ENCODE measurements at places on chromosomes 4 and X.

DNA sequence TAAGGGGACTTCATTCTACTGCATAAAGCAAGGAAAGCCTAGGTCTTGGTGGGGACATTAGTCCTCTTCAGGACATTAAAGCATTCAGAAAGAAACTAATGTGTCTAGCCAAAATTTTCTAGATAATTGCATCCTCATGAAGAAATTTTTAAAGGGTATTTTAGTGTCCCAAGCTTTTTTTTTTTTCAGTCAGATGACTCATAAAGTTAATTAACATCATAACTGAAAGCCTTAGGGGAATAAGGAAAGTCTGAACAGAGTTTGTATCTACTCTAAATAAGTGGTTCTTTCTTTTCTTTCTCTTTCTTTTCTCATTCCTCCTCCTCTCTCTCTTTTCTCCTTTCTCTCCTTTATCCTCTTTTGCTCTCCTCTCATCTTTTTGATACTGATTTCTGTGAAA, 202.4 kb downstream of the ADAMTS3 start:
- no peak for DNase-seq

- no peak for DNase-seq
Observed at GRCh38 chr4:73883306-73883705, 14.1 kb downstream of the CXCL1 start.

- no peak for DNase-seq
Observed at GRCh38 chr4:7739077-7739917, 200.4 kb downstream of the AFAP1 start.

GRCh38 chrX:90883479-90883878, 551.2 kb upstream of the PABPC5 start:
- no peak for DNase-seq

DNA sequence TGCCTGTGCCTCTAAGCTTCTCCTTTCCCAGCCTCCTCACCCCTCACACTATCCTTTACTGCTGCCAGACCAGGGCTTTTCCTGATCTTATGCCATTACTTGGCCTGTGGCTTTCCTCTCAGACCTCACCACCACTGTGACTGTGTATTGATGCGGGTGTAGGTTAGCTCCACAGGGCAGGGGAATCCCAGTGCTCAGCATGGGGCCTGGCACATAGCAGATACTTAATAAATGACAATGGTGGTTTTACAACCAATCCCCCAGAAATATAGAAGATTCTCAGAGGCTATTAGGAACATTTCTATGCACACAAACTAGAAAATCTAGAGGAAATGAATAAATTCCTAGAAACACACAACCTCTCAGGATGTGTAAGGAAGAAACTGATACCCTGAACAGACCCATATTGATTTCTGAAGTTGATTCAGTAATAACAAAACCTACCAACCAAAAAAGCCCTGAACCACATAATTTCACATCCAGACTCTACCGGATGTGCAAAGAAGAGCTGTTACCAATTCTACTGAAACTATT, 129.6 kb upstream of the QRFPR start:
- no peak for DNase-seq

DNA sequence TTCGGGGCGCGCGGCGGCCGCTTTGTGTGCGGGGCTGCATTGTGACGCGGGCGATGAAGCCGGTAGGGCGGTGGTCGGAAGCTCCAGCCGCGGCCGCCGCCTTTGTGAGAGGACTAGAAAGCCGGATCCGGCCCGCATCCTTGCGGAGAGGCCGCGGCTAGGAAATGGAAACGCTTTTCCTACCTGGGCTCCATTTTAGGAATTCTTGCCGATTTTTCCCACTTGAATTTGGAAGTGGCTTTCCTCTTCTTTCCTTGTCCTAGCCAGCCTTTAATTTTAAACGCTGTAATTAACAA, 708 bp downstream of the TMSB4X start:
- no peak for DNase-seq

GRCh38 chr4:1363513-1363912, 16.5 kb downstream of the UVSSA start:
- no peak for DNase-seq

DNA sequence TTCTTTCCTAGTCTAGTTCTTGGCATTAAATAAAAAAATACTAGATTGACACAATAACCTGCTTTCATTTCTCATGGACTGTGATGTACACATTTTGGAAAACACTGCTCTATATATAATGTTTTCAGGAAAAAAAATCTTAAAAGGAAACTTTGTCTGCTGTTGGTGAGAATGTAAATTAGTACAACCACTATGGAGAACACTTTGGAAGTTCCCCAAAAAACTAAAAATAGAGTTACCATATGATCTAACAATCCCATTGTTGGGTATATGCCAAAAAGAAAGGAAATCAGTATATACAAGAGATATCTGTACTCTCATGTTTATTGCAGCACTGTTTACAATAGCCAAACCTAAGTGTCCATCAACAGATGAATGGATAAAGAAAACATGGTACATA, 202.3 kb downstream of the PPP3CA start:
- DNase-seq, result no peak

DNA sequence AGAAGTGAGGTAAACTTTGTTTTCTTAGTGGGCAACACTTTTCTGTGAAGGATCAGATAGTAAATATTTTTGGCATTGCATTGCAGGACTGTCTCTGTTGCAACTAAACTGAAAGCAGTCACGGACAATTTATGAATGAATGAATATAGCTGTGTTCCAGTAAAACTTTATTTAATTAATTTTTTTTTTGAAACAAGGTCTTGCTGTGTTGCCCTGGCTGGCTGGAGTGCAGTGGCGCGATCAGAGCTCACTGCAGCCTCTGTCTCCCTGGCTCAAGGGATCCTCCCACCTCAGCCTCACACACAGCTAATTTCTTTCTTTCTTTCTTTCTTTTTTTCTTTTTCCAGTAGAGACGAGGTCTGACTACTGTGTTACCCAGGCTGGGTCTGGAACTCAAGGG, 15.8 kb downstream of the RBM10 start:
- DNase-seq, result no peak

- DNase-seq, result no peak
Observed at GRCh38 chr4:1321946-1322650, 24.9 kb upstream of the UVSSA start.

DNA sequence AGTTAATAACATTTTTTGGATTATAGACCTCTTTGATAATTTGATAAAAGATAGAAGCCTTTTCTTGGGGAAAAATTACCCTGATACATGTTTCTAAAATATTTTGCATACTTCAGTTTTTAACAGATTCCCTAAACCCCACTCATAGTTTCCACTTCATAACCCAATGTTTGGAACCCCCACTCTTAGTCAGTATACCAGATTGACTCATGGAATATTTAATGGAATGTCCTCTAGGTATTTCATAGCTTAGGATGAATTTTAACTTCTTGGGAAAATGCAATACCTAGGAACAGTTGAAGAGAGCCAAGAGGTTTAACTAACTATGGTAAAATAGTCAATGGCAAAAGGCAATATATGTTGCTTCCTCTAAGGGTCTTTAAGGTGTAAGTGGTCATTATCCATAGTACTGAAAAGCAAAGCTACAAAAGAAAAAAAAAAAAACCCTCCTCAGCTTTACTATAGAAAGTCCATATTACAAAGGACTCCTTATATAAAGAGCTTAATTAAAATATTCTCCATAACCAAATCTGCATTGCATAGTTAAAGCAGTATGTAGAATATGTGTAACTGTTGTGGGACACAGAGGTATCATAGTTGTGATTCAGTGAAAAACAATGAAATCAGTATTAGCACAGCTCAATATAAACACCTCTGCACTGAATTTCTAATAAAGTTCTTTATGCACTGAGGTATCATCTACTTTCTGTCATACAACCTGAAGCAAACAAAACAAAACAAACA, 159.9 kb downstream of the PCDH7 start:
- no peak for DNase-seq

DNA sequence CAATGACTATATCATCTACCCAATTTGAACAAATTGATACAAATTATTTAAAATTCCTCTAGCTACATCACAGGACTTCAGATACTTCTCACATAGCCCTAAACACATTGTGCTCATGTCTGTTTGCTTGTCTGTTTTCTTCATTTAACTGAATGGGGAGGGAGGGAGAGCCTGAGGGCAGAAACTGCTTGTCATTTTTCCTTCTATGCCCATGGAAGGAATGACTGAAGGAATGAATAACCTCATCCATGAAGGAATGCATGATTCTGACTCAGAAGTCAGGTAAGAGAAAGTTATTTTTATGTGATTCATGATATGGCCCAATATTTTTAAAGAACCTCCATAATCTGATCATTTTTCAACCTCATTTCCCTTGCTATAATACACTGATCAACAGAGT, 418.0 kb upstream of the PITX2 start:
- DNase-seq, result no peak

- DNase-seq, result no peak
Observed at GRCh38 chr4:161496-162284, 37.4 kb downstream of the ZNF718 start.

- DNase-seq, result no peak
Observed at GRCh38 chr4:6785572-6785925, 3.0 kb downstream of the KIAA0232 start.

DNA sequence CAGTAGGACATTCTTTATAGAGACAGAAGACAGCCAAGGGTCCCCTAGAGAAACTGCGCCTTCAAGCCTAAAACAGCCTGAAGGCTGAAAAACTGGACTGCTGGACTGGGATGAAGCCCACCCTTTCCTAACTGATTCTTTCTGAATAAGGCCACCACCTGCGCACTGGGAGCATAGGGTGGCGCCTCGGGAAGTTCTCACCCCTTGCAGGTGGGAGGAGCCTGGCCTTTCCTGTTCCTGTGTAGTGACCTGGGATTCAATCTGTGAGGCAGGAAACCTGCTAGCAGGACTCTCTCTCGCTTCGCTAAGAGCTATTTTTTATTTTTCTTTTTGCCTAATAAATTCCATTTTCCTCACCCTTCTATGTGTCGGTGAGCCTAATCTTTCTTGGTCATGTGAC, 61.8 kb upstream of the KLHL13 start:
- no peak for DNase-seq

DNA sequence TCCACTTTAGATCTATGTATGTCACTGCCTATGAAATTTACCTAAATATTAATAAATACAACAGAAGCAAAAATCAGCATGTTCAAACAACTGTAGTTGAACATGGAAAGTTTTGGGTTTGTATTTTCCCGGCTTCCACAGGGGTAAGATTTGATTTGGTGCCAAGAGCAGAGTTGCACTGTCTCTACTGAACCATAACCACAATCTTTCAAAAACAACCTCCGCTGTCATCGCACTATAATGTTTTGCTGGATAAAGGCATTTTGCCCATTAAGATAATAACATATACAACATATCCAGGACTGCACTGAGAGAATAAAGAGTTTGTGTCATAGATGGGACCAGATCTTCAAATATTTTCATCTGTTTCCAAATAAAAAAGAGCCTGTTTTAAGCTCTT, 94.9 kb downstream of the TENM3 start:
- DNase-seq, result no peak

DNA sequence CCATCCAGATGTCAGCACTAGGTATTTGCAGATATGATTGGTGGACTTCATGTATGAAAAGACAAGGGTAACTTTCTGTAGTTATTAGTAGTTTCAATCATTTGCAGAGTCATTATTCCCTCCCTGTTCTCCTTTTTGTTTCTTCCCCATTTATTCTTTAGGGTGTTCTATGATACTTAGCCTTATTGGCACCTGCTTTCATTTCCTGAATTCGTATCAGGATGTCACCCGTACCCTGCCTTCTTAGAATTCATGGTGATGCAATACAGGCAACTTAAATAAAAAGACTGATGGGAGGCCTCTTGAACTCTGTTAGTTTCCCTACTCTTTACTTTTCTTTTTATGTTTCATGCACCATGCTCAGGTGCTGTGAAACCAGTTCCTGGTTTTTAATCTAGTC, 24.2 kb downstream of the MAGED1 start:
- DNase-seq, result no peak

- no peak for DNase-seq
Observed at GRCh38 chr4:71107726-71108125, 114.3 kb downstream of the DCK start.

- DNase-seq, result no peak
Observed at GRCh38 chrX:39935411-39936064, 162.2 kb downstream of the BCOR start.

GRCh38 chr4:103497692-103498091, 222.1 kb downstream of the TACR3 start:
- no peak for DNase-seq

DNA sequence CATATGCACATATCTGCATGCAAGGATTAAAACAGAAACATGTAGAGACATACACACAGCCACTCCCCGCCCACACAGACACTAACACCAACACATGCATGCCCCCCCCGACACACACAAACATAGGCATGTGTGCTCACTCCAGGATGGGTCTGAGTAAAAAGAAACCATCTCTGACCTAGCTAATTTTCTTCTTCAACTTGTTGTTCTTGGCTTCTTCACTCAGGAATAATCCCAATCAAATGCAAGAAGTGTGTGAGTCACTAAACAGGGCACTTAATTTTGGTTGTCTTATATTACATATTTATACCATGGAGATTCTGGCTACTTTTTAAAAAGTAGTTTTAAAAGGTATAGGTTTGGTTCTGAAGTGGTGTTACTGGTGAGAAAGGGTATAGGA, 28.3 kb downstream of the ENOX2 start:
- DNase-seq, result no peak

DNA sequence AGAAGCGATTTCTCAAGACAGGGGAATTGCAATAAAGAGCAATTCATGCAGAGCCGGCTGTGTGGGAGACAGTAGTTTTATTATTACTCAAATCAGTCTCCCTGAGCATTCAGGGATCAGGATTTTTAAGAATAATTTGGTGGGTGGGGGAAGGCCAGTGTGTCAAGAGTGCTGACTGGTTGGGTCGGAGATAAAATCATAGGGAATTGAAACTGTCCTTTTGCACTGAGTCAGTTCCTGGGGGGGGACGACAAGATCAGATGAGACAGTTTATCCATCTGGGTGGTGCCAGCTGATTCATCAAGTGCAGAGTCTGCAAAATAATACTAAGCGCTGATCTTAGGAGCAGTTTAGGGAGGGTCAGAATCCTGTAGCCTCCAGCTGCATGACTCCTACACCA, 502.4 kb downstream of the NLGN4X start:
- no peak for DNase-seq

DNA sequence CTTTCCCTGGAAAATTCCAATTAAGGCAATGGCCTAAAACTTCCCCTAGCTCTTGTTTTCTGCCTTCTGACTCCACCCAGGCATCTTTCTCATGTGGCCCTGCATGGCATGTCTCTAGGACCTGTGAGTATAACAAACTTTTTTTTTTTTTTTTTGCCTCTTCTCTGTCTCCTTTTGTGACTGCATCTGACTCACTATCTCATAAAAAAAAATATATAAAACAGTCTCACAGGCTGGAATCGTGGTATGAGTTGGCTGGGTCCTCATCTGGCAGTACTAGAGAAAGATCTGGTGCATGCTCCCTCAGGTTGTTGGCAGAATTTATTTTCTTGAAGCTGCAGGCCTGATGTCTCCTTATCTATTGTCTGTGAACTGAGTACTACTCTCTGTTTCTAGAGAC, 313.9 kb downstream of the TECRL start:
- DNase-seq, result no peak

GRCh38 chr4:184861047-184861446, 35.3 kb upstream of the ACSL1 start:
- DNase-seq, result no peak

- no peak for DNase-seq
Observed at GRCh38 chr4:142690406-142691163, 155.5 kb downstream of the INPP4B start.

Measured in right lung (tissue), 10 donors.